Naive thymus-derived CD8-positive, alpha-beta T cell (primary cell): ENCODE measurements at places on chromosomes 7 and 10.

GRCh38 chr10:88705958-88706357 lies at the start of gene LIPK:
LIPK (plus strand) TSS chr10:88706249; CDS start chr10:88724544, 18,295 bp downstream.
- DNase-seq, result no peak

- DNase-seq, result no peak
Measured at GRCh38 chr7:28613262-28613661, 200.9 kb downstream of the CREB5 start.

DNA sequence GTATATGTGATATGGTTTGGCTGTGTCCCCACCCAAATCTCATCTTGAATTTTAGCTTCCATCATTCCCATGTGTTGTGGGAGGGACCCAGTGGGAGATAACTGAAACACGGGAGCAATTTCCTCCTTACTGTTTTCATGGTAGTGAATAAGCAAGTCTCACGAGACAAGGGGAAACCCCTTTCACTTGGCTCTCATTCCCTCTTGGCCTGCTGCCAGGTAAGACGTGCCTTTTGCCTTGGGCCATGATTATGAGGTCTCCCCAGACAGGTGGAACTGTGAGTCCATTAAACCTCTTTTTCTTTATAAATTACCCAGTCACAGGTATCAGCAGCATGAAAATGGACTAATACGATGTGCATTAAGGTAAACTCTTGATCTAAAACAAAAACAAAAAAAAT lies 357.1 kb upstream of the AOAH start:
- DNase-seq, result no peak

GRCh38 chr10:60428387-60428737 lies 38.7 kb upstream of the ANK3 start:
- DNase-seq, result no peak

- no peak for DNase-seq
Measured at GRCh38 chr10:28179743-28180099, 123.1 kb downstream of the MPP7 start.

- no peak for DNase-seq
Measured at GRCh38 chr7:119900996-119901672, 371.8 kb upstream of the KCND2 start.

- no peak for DNase-seq
Measured at GRCh38 chr7:40622941-40623501, 488.2 kb downstream of the SUGCT start.

- DNase-seq, result no peak
Measured at GRCh38 chr7:140053812-140054539, 8.8 kb downstream of the PARP12 start.

GRCh38 chr7:21965291-21965690 lies 19.6 kb upstream of the CDCA7L start:
- DNase-seq, result no peak

GRCh38 chr7:74525881-74526280 lies 72.2 kb downstream of the GTF2IRD1 start:
- no peak for DNase-seq

DNA sequence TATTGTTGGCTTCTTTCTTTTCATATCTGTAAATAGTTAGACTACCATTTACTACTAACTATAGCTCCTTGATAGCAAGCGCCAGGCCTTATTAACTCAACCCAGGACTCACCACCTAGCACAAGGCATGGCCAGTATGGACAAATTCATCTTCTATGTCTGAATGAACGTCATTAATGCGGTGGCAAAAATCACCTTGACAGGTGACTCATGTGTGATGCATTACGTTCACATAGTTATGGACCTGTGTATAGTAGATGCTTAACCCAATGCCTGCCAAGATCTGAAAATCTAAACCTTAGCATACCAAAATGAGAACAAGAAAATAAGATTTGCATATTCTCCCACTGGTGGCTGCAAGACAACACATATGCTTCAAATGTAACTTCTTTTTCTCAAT lies 300.8 kb downstream of the PARD3 start:
- no peak for DNase-seq

- peak; percentile 8 for DNase-seq
Measured at GRCh38 chr10:80407812-80408241, 524 bp upstream of the PRXL2A start.

GRCh38 chr10:71238626-71239025 lies 26.3 kb downstream of the UNC5B start:
- DNase-seq, result no peak

GRCh38 chr10:387909-388660 lies 252.8 kb downstream of the ZMYND11 start:
- no peak for DNase-seq

- no peak for DNase-seq
Measured at GRCh38 chr7:1663223-1663622, 6.9 kb upstream of the ELFN1 start.

- DNase-seq, result no peak
Measured at GRCh38 chr10:124451276-124451675, 1.4 kb upstream of the NKX1-2 start.
